CD8-positive, alpha-beta T cell (primary cell): ENCODE measurements at places on chromosomes 6 and 20.

DNA sequence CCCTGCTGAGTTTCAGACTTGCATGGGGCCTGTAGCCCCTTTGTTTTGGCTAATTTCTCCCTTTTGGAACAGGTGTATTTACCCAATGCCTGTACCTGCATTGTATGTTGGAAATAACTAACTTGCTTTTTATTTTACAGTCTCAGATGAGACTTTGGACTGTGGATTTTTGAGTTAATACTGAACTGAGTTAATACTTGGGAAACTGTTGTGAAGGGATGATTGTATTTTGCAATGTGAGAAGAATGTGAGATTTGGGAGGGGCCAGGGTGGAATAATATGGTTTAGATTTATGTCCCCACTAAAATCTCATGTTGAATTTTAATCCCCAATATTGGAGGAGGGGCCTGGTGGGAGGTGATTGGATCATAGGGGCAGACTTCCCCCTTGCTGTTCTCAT is 99.1 kb upstream of the IRAK1BP1 start:
- no peak for DNase-seq

GRCh38 chr6:111417946-111418345 is 65.1 kb downstream of the REV3L start:
- DNase-seq: no peak

DNA sequence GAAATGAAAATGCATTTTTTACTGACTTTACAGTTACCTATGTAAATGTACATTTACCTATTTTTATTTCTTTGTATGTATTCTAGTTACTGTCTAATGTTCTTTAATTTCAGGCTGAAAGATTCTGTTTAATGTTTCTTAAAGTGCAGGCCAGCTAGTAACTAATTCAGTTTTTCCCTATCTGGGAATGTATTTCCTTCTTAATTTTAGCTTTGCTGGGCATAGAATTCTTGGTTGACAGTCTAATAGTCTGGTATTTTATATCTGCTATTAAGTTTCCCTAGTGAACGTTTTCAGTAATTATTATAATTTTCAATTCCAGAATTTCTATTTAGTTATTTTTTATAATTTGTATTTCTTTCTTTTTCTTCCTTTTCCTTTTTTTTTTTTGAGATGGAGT is 186.0 kb upstream of the NOX3 start:
- DNase-seq: no peak

GRCh38 chr6:122779667-122780066 is at the start of gene FABP7:
Gene FABP7, plus strand, starts transcription at chr6:122779716. Its CDS starts 79 bp downstream, at chr6:122779795.
- no peak for DNase-seq

- DNase-seq: no peak
These were observed 29.0 kb downstream of the PSMB1 start for GRCh38 chr6:170524172-170524502.

DNA sequence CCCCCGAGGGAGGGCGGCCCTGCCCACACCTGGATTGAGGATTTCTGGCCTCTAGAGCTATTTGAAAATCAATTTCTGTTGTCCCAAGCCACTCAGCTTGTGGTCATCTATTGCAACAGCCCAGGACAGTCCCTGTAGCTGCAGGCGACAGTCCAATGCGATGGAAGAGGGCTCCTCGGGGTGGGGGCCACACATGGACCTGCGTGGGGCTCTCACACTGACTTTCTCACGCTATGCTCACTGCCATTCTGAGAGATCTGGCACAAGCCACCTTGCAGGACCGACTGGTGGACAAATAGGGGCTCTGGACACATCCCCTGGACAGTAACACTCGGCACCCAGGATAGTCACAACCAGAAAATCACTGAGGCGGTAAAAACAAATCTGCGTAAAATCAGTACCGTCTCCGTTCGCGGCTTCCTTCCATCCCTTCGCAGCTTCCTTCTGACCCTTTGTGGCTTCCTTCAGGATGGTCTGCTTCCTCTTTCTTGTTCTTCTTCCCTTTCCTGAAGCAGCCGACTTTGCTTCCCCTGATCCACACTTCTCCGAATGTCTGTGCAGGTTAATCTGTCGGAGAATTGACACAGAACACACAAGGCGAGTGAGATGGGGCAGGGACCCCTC is 21.8 kb downstream of the CTCFL start:
- DNase-seq: no peak
